ENCODE measurements at places on chromosomes 11 and 22. TPM values are rescaled to one million over a fixed set of nuclear protein-coding genes. Genes with fewer than 3 reads are reported as not detected.

GRCh38 chr22:38153821-38154562 is 27.6 kb downstream of the PLA2G6 start:
- peak; percentile 27 for DNase-seq

GRCh38 chr11:73221996-73222395 is 3.9 kb downstream of the P2RY2 start:
- DNase-seq, result no peak

DNA sequence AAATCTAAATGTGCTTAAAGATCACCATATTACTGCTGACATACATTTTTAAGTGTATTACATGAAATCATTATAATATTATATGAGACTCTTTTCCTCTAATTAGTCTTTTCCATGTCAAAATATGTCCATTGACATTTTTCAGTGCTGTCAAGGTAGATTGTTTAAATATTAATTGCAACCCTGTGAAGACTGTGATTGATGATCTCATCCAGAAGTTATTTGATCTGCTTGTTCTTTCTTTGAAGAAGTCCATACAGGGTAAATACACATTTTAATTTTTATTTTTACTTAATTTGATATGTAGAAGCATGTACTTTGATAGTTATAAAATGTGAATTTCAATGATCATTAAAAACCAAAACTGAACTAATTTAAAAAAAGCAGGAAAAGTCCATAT is 38.4 kb downstream of the DYNC2H1 start:
- no peak for DNase-seq

GRCh38 chr11:72824811-72825505 is 10.7 kb downstream of the ATG16L2 start:
- DNase-seq, result no peak

- no peak for DNase-seq
Observed at GRCh38 chr22:50089682-50090411, at the start of gene MOV10L1. TSS of gene MOV10L1 (plus strand) at chr22:50090006. CDS start at chr22:50090089, 83 bp downstream.

DNA sequence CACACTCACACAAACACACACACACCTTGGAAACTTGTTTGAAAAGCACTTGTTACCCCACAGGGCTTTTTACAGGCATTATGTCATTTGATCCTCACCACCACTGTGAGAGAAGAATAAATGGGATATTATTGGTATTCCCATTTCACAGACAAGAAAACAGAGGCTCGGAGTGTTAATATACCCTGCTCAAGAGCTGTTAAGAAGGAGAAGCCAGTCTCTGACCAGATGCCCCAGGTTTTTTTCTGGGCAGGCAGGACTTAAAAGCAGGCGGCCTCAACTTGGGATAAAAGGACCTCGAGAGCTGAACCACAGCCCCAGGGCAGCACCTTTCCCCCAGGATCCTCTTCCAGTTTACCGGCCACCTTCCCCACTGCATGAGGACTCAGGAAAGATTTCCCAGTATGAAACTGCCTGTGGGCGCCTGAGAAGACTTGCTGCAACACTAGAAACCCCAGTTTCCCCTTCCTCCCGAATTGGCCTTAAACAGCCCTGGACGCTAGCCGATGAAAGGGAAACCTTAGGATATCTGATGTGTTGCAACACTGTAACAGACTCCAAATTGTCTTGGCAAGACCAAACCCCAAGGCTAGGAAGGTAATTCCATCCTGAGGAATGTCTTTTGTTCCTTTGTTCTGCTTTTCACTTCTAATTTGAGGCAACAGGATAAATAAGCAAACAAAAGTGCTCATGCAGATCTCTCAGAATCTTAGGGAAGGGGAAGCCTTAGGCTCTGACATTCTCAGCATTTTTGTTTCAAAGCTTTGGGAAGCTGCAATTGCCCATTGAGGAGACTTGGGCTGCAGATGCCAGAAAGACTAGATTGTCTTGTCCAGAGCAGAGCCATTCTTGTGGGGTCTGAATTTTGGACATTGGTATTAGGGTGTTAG is 173.5 kb downstream of the TRIM29 start:
- no peak for DNase-seq

DNA sequence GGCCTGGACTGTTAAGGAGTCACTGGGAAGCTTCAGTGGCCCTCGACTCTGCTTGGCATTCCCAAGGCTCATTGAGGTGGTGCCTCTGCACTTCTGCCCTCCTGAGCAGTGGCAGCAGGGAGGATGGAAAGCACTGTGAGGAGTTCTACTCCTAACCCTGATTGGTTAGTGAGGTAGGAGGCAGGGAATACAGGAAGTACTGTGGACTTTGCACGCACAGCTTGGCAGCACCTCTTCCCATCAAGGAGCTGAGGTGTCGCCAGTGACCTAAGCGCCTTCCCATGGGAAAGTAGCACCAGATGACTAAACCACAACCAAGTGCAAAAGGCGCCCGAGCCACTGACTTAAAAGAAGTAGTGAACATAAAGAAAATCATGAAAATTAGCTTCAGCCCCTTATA is 152.5 kb upstream of the CADM1 start:
- peak; percentile 57 for DNase-seq

DNA sequence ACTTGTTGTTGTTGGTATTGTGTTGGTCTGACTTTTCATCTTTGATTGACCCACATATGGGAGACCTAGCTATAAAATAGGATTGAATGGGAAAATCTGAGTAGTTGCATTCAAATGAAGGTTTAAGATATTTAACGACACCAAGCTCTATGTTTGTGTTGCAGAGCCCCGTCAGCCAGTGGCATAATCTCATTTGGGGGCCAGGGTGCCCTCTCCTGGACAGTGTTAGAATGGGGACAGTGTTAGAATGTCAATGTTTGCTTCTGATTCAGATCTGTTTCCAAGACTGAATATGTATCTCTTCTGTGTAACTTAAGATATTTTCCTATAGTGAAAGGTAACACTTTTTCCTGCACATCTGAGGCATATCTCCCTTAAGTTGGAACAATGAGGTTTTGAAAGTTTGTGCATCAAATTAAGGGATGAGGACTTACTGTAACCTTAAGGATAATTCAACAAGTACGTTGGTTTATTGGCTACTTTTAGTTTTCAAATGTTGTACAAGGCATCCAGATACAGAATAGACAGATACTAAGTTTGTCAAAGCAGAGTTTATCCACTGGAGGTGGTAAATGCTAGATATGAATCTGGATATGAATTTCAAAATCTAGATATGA is 5.3 kb upstream of the OR52M1 start:
- peak; percentile 59 for DNase-seq

Gene OR52N1
- not detected for total RNA-seq

Gene OR6T1
- total RNA-seq, result not detected

Gene CRYAB
- 41.8 TPM for total RNA-seq

Gene SYCE3
- not detected for total RNA-seq

Gene MYEOV
- not detected for total RNA-seq

Gene GNG3
- total RNA-seq, result 0.64 TPM
